Fibroblast of gingiva (primary cell): ENCODE measurements at places on chromosomes 7 and 10.

DNA sequence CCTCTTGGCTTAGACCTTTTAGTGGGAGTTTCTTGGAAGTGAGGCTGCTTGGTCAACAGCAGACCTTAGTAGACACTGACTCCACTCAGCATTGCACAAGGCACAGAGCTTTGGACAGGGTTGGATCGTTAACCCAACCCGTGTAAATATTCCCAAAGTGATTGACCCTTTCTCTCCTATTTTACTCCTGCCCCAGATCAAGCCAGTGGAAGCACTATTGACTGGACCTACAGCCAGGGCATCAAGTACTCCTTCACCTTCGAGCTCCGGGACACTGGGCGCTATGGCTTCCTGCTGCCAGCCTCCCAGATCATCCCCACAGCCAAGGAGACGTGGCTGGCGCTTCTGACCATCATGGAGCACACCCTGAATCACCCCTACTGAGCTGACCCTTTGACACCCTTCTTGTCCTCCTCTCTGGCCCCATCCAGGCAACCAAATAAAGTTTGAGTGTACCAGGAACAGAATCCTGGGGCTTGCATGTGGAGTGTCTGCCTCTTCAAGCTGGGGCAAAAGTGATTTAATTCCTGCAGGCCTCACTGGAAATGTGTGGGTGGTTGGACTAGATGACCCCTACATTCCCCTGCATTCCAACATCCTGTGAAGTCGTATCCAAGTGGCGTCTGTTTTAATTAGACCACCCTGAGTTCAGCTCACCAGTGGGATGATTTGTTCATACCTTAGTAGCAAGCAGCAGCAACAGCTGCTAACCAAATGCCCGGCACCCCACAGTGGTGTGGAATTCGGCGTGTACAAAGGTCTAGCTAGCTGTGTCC lies 7.5 kb downstream of the CPA1 start:
- no peak for DNase-seq

GRCh38 chr7:38427279-38427955 lies 154.0 kb upstream of the TARP start:
- DNase-seq = no peak

- DNase-seq = no peak
Observed at GRCh38 chr10:124594240-124594639, 132.6 kb downstream of the LHPP start.

GRCh38 chr7:108403597-108404217 lies 52.5 kb downstream of the NRCAM start:
- peak; percentile 75 for DNase-seq

DNA sequence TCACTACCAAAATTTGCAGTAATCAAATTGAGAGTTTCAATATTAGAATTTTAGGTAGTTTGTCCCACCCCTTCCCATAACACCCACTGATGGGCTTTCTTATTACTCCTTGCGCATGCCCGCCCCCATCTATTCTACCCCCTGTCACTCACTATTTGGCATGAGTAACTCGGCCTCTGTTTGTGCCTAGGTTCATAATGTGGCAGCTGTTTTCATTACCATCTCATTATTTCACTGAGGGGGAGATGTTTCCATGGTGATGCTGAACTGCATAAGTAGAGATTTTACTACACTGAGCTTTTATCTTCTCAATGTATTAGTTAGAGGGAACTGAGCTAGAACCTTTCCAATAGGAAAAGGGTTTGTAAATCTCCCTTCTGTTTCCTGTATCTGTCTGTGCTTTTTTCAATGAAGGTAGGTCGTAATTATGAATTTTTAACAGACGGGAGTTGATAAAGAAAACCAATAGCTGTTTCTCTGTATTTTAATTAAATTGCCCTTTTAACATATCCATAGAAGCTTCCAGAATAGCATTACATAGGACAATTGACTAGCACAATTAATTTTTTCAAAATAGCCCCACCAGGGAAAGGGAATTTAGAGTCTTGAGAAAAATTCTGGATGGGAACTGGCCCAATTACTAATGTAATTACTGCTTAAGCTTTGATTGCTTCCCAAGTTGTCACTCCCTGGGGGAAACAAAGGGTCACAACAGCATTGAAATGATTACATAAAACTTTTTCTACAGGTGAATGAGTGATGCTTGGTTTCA lies 33.4 kb downstream of the PRPS1L1 start:
- no peak for DNase-seq

DNA sequence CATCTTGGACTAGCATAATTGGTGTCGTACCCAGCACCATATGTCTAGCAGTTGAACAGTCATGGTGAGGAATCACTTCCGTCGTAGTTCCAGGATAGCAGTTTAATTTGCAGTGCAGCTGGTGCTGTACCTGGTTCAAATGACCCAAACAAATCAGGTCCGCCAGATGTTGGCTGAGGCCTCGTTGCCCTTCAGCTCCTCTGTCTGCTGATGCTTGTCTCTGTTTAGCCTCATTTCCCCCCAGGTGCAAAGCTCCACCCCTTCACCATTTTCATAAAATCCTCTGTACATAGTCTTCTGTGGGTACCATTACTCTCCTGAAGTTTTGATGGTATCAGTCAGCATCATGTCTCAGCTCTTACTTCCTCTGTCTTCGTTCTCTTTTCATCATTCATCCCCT lies 35.1 kb downstream of the UMAD1 start:
- DNase-seq = no peak

GRCh38 chr7:44396931-44397545 lies 71.6 kb upstream of the CAMK2B start:
- peak; percentile 16 for DNase-seq
